HTR-8/SVneo (cell line): ENCODE measurements at places on chromosomes 11 and 22.
A peak's percentile ranks its signal among the peaks of the same experiment; 100 is the strongest.

GRCh38 chr22:44707752-44708151 is 5.7 kb downstream of the PRR5 start:
- peak; percentile 31 for DNase-seq

- DNase-seq: no peak
These were observed 49.2 kb downstream of the OTOG start for GRCh38 chr11:17596310-17596669.

GRCh38 chr22:50716290-50717024 is 21.5 kb upstream of the ACR start:
- no peak for DNase-seq

GRCh38 chr11:1073261-1073724 is 1.4 kb upstream of the MUC2 start:
- DNase-seq: peak; percentile 61

GRCh38 chr22:31085493-31085824 is 4.3 kb downstream of the SMTN start:
- DNase-seq: no peak

GRCh38 chr11:68142028-68142412 is 20.8 kb upstream of the CHKA start:
- no peak for DNase-seq

DNA sequence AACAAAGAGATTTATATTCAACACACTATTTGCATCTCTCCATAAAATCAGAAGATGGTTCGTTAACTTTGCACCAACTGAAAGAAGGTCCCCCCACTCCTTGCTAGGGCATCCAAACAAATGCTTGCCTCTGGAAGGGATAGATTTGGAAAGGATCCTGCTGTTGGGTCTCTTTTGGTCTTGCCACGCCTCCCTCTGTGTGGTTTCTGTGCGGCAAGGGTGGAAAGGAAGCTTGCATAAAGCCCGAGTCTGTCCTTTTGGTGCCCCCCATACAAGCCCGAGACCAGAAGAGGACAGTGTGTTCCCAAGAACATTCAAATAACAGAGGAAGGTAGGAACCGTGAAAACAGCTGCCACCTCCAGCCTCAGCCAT is 15.1 kb downstream of the SCGB1A1 start:
- no peak for DNase-seq

DNA sequence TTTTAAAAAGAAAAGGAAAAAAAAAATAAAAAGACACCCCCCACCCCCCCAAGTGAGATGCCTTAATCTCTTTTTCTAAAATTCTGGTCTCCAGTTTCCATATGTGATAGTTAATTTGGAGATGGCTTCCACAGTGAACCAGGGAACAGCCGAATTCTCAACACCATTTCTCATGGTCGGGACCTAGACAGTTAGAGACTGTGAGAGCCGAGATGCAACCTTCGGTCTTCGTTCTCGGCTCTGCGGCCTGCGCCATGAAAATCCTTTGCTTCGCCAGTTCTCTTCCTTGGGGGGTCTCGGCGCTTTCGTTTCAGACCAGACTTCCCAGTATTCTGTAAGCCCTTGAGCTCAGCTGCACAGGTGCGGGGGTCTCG is 723 bp downstream of the CACNG2 start:
- DNase-seq: no peak

- DNase-seq: no peak
These were observed 32.8 kb downstream of the RSPH14 start for GRCh38 chr22:23109079-23109347.

DNA sequence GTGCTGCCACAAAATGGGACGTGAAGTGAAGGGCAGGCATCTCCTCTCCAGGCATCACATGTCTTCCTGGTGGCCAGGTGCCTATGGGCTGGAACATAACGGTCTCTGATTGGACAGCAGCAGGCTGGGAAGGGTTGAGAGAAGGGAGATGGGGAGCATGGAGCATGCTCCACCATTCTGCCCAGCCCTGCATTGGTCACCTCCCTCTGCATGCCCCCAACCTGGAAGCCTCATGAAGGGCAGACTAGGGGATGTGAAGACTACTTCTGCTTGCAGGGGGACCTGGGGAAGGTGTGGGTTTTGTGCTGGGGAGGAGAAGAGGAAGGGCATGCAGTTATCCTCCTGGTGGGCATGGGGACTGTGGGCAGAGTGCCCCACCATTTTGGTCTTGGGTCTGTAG is 782.2 kb downstream of the TBC1D22A start:
- DNase-seq: no peak

DNA sequence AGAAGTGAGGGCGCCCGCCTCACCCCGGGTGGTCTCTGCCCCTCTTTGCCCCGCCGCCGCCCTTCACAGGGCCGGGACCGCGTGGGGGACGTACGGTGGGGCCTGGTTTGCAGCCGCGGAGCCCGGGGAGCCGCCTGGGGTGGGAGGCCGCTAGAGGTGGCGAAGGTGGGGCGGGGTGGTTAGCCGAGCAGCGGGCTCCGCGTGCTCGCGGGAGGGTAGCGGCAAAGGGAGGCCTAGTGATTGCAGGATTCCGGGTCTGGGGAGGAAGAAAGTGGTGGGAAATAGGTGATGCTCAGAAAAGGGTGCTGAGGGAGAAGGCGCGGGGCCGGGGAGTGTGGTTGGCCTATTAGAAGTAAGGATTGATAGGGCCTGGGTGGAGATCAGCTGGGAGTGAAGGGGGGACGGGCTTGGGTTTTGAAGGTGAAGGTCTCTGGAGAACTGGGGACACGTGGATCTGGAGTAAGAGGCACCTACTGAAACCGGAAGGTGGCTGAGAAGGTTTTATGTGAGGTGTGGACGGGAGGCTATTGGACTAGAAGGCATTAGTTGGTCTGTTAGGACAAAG is 571 bp downstream of the FAR1 start:
- no peak for DNase-seq

DNA sequence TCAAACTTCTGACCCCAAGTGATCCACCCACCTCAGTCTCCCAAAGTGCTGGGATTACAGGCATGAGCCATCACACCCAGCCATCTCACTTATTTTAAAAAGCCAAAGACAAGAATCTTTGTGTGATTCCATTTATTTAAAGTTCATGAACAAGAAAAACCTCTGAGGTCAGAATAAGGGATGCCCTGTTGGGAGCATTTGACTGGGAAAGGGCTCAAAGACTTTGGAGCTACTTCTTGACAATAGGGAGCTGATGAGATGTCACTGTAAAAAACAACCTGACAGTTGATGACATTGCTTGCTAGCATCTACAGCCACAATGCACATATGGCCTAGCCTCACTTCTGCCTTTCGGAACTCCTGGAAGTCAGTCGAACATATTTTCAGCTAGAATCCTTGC is 5.1 kb upstream of the ZNF280B start:
- DNase-seq: no peak

DNA sequence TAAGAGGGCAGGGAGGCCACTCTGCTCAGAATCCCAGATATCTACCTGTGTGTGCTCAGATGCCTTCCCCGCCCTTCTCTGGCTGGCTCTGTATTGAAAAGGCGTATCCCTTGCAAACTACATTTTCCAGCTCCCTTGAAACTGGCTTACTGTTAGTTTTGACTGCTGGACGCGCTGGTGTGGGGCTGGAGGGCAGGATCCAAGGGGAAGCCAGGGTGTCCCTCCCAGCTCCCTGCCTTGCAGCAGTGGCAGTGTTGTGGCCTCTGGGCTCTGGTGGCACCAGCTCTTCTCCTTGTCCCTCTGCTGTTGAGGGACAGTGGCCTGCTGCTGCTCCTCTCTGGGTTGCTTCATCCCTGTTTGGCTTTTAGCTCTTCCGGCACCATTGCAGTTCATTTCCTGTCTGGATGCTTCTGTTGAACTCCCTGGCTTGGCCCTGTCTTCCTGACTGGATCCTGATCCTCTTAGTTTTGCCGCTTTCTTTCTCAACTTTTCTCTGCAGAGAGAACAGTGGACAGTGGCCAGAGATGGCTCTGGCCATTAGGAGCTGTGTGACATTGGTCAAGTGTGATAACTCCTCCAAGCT is 107.1 kb upstream of the PARVA start:
- no peak for DNase-seq

- DNase-seq: no peak
These were observed 1.5 kb downstream of the HDAC10 start for GRCh38 chr22:50249341-50250248.

GRCh38 chr11:126718276-126718675 is 282.3 kb downstream of the KIRREL3 start:
- no peak for DNase-seq

GRCh38 chr11:2775626-2776350 is 76.0 kb upstream of the KCNQ1OT1 start:
- DNase-seq: no peak

GRCh38 chr11:10688401-10688800 is 5.2 kb downstream of the IRAG1 start:
- no peak for DNase-seq

DNA sequence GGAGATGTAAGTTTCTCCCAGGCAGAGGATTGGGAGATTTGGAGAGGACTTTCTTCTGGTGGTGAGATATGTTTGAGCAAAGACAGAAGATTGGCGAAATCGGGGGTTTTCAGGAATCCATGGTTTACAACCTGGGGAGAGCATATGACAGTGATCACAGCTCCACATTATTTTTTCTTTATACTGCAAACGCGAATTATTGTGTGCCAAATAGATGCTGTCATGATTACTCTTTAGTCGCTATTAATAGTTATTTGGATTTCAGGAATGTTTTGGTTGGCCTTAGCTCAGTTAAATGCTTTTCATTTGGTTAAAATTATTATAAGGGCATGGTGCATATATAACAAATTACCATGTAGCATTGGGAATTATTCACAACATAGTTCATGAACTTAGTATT is 15.2 kb downstream of the ATXN10 start:
- DNase-seq: no peak

GRCh38 chr11:116357784-116358544 is 414.8 kb downstream of the BUD13 start:
- no peak for DNase-seq

- DNase-seq: no peak
These were observed 14.9 kb downstream of the DCPS start for GRCh38 chr11:126318574-126319373.

DNA sequence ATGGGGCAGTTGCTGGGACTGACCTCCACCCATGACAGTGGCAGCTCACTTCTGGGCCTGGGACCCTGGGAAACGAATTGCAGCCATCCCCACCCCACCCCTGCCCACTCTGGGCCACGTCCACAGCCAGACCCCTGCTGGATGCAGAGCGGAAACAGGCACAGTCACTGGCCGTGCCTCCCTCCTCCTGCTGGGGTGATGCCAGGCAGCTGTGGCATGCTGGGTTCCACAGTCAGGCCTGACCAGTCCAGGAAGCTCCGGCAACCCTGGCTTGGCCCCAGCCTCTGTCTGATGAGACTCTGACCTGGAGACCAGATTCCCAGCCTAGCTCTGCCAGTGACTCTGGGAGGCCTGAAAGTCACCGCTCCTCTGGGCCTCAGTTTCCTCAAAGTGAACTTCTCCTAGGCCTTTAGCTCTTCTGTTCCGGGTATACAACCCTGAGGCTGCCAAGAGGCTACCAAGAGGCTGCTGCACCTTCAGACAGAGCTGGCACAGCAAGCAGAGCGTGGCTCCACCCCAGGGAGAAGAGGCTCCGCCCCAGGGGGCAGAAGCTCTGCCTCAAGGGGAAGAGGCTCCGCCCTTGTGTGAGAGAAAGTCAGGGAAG is 8.9 kb downstream of the SULT4A1 start:
- DNase-seq: no peak

DNA sequence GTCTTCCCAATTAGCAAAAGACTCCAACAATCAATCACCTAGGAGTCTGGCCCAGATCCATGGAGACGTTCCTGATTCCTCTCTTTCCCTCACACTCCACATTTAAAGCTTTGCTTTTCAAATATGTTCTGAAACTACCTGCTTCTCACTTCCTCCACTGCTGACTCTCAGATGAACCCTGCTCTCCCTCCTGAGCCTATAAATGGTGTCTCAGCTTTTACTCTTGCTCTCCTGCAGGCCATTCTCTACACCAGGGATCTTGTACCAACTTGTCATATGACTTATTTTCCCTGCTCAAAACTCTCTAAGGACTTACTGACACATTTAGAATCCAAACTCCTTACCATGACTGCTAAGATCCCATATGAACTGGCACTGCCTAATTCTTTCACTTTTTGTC is 138.4 kb upstream of the DDI1 start:
- DNase-seq: no peak

- DNase-seq: no peak
These were observed 36.1 kb downstream of the ARHGEF12 start for GRCh38 chr11:120372296-120372695.

DNA sequence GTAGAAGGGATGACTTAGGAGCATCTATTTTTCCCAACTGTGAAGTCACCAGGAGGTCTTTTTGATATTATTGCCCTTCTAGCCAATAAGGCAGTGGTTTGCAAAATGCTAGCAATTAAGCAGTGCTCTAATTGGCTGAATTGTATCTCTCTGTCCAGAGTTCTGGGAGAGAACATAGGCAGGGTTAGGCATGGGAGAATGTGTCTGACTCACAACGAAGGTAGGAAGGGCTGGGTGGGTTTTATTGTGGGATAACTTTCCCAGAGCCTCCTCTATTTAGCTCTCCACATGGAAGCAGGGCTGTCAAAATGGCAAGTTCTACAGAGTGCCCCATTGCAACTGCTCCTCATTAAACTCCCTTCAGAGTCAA is 415.9 kb upstream of the CADM1 start:
- DNase-seq: peak; percentile 30

GRCh38 chr11:62847767-62848314 is 8.5 kb upstream of the WDR74 start:
- no peak for DNase-seq

DNA sequence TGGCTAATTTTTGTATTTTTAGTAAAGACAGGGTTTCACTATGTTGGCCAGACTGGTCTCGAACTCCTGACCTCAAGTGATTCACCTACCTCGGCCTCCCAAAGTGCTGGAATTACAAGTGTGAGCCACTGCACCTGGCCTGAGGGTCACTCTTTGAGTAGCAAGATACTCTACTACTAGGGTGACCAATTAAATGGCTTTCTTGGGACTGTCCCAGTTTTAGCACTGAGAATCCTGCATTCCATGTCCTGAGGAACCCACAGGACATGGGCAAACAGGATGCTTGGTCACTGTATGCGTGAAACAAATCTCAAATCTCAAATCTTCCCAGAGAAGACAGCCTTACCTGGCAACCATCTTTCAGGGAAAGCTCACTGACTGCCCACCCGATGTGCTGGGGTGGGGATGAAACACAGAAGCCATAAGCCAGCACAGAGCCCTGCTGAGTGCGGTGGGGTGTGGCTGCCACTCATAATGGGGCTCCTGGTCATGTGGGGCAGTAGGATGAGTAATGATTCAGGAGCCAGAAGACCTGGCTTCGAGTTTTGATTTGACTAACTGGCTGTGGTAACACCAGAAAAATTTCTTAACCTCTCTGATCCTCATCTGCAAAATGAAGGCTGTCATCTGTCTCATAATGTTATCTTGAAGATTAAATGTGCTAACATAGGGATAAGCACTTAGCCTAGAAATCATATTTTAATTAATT is 11.5 kb downstream of the CLMP start:
- no peak for DNase-seq
